ENCODE measurements at places on chromosomes 1 and 21.

GRCh38 chr21:42905195-42905594, 12.1 kb downstream of the NDUFV3 start:
- DNase-seq = no peak

GRCh38 chr1:67489643-67490042, 59.4 kb upstream of the SERBP1 start:
- no peak for DNase-seq

GRCh38 chr1:22075718-22076117, 23.2 kb downstream of the CDC42 start:
- no peak for DNase-seq

DNA sequence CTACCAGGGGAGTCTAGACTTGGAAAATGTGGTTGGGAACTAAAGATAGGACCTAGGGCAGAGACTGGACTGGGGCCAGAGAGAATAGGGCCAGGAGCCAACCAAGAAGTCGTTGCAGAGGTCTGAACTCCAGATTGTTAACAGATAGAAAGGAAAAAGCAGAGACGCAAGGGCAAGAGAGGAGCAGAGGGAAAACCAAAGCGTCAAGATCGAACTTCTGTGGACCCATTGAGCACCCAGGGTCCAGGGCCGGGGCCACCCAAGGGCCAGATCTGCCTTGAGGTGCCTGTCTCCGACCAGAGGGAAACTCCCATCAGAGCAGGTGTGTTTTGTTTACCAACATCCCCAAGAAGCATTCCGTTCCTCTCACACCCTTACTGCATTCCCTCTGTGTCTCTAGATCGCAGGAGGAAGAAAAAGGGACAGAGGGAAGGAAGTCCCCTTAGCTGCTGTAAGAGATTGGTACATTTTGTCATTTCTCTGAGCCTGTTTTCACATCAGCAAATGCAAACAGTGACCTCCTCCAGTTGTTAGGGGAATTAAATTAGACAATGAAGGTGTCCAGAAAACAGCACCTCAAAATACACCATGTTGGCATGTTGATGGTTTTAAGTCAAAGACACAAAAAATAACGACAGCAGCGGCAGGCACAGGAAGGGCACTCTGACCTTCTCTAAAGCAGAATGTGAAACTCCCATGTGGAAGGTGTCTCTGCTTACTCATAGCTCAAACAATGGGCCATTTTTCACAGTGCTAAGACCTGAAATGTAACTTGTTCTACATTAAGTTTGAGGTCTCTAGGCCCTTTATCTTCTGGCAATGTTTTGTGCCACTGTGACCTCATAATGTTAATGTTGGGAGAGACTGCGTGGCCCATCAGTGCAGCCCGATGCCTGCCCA, 105.8 kb upstream of the RAB4A start:
- no peak for DNase-seq

GRCh38 chr1:199173356-199173755, 534.5 kb downstream of the PTPRC start:
- no peak for DNase-seq

- DNase-seq = no peak
Observed at GRCh38 chr1:200437556-200438203, 27.8 kb upstream of the ZNF281 start.

- no peak for DNase-seq
Observed at GRCh38 chr21:41187537-41188025, 19.6 kb downstream of the BACE2 start.

DNA sequence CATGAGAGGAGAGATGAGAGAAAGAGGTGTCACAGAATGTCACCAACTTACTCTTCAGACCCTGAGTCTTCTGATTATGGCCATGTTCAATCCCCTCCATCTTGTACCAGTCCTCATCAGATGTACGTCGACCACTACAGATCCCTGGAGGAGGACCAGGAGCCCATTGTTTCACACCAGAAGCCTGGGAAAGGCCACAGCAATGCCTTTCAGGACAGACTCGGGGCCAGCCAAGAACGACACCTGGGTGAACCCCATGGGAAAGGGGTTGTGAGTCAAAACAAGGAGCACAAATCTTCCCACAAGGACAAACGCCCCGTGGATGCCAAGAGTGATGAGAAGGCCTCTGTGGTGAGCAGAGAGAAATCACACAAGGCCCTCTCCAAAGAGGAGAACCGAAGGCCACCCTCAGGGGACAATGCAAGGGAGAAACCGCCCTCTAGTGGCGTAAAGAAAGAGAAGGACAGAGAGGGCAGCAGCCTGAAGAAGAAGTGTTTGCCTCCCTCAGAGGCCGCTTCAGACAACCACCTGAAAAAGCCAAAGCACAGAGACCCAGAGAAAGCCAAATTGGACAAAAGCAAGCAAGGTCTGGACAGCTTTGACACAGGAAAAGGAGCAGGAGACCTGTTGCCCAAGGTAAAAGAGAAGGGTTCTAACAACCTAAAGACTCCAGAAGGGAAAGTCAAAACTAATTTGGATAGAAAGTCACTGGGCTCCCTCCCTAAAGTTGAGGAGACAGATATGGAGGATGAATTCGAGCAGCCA, 8.0 kb downstream of the ELOA start:
- DNase-seq = no peak

DNA sequence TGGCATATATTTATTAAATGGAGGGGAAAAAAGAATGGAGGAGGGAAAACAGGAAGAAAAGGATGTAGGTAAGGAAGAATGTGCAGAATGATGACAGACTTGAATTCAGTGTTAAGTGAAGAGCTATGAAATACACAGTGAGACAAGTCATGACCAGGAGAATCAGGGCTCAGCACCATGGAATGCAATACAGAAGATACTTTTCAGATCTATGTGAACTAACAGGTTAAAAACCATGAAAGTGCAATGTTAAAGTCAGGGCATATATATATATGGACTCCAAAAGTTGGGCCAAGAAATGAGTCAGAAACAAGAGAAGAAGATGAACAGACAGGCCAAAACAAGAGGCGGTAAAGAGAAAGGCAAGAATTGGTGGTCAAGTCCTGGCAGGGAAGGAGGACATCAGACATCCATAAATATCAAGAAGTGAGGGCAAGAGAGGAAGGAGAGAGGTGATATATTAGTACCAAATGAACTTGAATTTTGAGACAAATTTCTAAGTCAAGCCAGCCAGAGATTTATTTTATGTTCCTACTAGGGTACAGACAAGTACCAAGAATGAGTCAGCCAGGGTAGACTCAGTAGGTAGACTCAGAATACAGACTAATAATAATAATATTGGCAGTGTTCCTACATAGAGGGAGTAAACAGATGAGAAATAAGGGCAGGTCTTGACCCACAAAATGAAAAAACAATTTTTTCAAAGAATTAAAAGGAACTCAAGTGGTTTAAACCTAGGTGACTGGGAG, 39.5 kb upstream of the MCOLN3 start:
- no peak for DNase-seq

GRCh38 chr1:3599816-3600215, 11.5 kb downstream of the MEGF6 start:
- DNase-seq = no peak
